ENCODE measurements at places on chromosomes 1 and 21. TPM values are rescaled to one million over a fixed set of nuclear protein-coding genes. Genes with fewer than 3 reads are reported as not detected.

DNA sequence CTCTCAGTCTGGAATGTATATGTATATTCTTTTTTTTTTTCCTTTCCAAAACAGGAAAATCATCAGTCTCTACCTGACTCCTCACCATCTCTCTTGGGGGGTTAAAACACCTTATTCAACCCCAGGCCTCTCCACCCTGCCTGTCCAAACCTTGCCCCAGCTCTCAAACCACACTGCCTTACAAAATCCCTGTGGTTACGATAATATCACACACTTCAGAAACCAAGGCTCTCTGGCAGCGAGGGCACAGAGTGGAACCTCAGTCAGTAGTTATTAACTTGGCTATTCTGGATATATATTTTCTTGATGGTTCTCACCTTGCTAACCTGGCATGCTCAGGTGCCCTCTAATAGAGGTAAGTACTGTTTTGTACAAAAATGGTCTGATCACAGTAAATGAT, 24.7 kb downstream of the KIAA0040 start:
- H3K4me3 ChIP-seq = no peak overlapping the region
- H3K4me1 ChIP-seq = no peaks in the 10 kb centered on the region
- DNase-seq = no peak
- H3K27me3 ChIP-seq = no peaks in the 10 kb centered on the region

DNA sequence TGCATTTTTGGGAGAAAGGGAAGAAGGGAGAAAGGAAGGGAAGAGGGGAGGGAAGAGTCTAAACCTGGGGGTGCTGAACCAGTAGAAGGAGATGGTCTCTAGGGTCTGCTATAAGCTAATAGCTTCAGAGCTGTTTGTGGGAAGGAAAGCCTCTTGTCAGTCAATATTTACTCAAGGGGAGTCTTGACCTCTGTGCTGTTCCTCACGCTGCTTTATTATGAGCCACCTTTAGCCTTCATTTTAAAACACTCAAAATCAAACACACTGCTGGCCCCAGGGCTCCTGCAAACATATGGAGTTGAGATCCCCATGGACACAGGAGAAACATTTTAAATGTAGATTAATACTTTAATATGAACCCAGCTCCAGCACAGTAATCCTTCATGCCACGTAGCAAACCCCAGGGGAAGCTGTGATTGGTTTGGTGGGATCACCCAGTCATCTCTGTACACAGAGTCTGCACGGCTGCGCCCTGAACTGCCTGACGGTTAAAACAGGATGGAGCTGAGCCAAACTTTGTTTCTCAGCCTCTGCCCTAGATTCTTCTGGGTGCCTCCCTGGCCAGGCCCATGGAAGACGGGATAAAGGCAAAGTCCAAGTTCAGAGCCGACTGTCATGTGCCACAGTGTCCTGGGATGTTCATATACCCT, 40.2 kb upstream of the VWA5B1 start:
- peaks cover 2% of the 10 kb centered on the region for H3K27me3 ChIP-seq
- DNase-seq = peak; percentile 88
- H3K36me3 ChIP-seq = no peaks in the 10 kb centered on the region
- H3K27ac ChIP-seq = peak overlapping the region; percentile 85

DNA sequence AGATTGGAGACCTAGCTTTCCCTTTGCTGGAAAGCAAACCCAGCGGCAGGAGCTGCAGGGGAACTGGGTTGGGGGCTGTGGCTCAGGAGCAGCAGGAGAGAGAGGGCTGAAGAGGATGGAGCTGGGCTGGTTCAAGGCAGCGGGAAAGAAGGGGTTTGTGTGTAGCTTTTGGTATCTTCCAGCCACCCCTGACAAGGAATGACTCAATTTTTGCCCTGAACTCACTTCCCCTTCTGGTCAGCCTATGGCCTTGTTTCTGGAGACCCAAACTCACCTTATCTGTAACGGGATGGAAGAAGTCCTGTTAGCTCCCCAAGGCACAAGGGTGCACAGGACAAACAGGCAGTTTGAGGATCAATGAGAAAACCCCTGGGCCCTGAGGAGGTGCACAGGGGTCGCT, 13.1 kb downstream of the C1orf115 start:
- no peaks in the 10 kb centered on the region for H3K27me3 ChIP-seq
- H3K27ac ChIP-seq = no peak overlapping the region
- H3K4me3 ChIP-seq = no peak overlapping the region
- no peaks in the 10 kb centered on the region for H3K4me1 ChIP-seq

DNA sequence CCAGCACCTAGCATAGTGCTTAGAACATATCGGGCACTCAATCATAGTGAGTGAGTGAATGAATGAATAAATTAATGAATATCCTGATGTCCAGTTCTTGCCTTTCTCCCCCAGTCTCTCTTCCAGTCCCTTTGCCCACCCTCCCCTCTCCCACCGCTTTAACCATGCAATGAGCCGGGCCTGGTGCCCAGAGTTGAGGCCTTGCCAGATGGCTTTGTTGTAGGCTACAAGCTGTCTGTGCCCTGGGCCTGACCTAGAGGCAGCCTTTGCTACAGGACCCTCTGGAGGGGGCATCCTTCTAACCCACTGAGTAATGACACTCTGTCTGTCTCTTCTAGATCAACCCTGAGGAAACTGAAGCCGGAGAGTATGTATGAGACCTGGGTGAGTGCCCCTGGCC, 6.9 kb downstream of the CASQ1 start:
- H3K27ac ChIP-seq = no peak overlapping the region
- H3K4me1 ChIP-seq = peaks cover 4% of the 10 kb centered on the region
- no peak for DNase-seq
- no peaks in the 10 kb centered on the region for H3K27me3 ChIP-seq
- no peak overlapping the region for H3K4me3 ChIP-seq
- no peaks in the 10 kb centered on the region for H3K36me3 ChIP-seq

DNA sequence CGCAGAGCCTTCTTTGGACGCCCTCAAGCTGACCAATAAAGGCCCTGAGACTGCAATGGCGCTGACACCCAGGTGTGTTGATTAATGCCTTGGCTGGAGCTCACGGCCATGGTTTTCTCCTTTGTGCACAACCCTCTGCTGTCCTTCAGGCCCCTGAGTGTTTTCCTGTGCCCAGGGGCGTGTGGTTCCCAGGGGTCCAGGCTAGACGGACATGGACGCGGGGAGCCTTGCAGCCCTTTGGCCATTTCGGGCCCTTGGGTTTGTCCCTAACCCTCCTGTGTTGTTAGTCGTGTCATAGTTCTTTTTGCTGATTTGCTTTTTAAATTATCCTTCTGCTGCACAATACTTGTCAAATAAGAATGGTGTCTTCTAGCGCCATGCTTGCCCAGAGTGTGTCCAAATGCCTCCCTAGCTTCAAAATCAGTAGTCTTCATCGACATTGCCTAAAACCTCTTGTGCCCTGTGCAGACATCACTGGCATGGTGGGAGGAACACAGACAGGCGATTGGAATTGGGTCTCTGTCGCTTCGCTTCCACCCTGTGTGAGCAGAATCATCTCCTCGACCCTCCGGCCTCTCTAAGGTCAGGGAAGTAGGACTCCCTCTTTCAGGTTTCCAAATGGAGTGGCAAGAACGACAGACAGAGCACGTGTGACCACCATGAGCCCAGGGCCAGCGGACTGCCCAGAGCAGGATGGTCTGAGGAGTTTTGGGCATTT, 1.9 kb downstream of the KRTAP10-4 start:
- H3K4me3 ChIP-seq = no peak overlapping the region
- DNase-seq = no peak
- H3K36me3 ChIP-seq = no peaks in the 10 kb centered on the region
- peaks cover 3% of the 10 kb centered on the region for H3K4me1 ChIP-seq
- H3K27me3 ChIP-seq = no peaks in the 10 kb centered on the region

GRCh38 chr1:155033524-155033923, at the start of the genes DCST1 and DCST2:
Gene DCST1, plus strand, starts transcription at chr1:155033824. Its CDS starts 213 bp downstream, at chr1:155034037.
Gene DCST2, minus strand, starts transcription at chr1:155033781. Its CDS starts 80 bp downstream, at chr1:155033701.
- no peaks in the 10 kb centered on the region for H3K4me1 ChIP-seq
- H3K36me3 ChIP-seq = no peaks in the 10 kb centered on the region
- H3K27ac ChIP-seq = no peak within 1 kb of the TSS
- DNase-seq = no peak
- no peaks in the 10 kb centered on the region for H3K27me3 ChIP-seq

GRCh38 chr21:44589586-44590305, 2.6 kb downstream of the KRTAP10-6 start:
- peaks cover 7% of the 10 kb centered on the region for H3K4me1 ChIP-seq
- no peak for DNase-seq
- no peaks in the 10 kb centered on the region for H3K36me3 ChIP-seq
- H3K27ac ChIP-seq = no peak overlapping the region

GRCh38 chr1:151175041-151175741, 590 bp downstream of the TMOD4 start:
- DNase-seq = no peak
- no peak overlapping the region for H3K27ac ChIP-seq
- no peaks in the 10 kb centered on the region for H3K36me3 ChIP-seq
- H3K4me1 ChIP-seq = no peaks in the 10 kb centered on the region

DNA sequence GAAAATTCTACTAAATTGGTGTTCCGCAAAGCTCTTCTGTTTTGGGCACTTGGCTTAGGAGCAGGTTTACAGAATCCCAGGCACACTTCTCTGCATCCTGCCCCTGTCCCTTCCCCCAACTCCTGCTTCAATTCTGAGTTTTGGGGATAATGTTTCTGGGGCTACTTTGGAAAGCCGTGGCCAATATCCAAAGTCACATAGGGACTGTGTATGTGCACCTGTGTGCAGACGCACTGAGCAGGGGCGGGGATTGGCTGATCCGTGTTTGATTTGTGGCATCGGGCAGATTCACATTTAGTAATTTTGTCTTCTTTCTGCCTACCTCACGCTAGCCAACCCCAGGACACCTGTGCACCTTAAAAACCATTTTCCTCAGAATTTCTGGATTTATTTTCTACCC, 491.9 kb downstream of the SIPA1L2 start:
- peaks cover 1% of the 10 kb centered on the region for H3K4me1 ChIP-seq
- no peak overlapping the region for H3K4me3 ChIP-seq
- DNase-seq = no peak
- H3K27ac ChIP-seq = no peak overlapping the region
- no peaks in the 10 kb centered on the region for H3K36me3 ChIP-seq
- no peaks in the 10 kb centered on the region for H3K27me3 ChIP-seq

SSX2IP gene
- 38.0 TPM for total RNA-seq

GRCh38 chr1:22953057-22953739, 19.5 kb downstream of the LACTBL1 start:
- H3K4me1 ChIP-seq = no peaks in the 10 kb centered on the region
- no peak overlapping the region for H3K27ac ChIP-seq
- no peaks in the 10 kb centered on the region for H3K27me3 ChIP-seq
- H3K36me3 ChIP-seq = no peaks in the 10 kb centered on the region
- no peak for DNase-seq
- H3K4me3 ChIP-seq = no peak overlapping the region

CRP gene
- not detected for total RNA-seq

DNA sequence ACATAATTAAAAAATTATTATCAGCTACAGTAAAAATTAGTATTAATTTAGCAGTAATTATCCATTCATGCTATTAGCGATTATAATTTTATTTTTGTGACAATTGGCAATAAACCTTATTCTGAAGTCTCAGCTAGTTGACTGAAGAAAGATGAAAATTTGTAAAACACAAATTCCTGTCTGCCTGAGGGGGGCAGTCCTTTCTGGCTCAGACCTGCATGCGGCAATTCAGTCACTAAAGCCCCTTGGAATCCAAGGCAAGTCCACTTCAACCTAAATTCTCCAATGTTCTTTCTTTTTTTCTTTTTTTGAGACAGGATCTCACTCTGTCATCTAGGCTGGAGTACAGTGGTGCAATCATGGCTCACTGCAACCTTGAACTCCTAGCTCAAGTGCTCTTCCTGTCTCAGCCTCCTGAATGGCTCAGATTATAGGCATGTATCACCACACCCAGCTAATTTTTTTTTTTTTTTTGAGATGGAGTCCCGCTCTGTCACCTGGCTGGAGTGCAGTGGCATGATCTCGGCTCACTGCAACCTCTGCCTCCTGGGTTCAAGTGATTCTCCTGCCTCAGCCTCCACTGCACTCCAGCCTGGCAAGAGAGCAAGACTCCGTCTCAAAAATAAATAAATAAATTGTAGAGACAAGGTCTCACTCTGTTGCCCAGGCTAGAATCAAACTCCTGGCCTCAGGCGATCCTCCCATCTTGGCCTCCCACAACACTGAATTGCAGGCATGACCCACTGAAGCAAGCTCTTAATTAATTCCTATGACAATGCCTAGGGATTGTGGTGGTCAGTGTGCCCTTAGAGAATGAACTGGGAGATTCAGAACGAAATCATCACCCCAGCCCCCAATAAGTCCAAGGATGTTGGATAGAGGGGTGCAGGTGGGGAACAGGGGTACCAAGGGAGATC, 24.2 kb upstream of the ITPKB start:
- H3K27ac ChIP-seq = peak overlapping the region; percentile 17
- no peak overlapping the region for H3K4me3 ChIP-seq
- DNase-seq = no peak
- H3K36me3 ChIP-seq = no peaks in the 10 kb centered on the region
- no peaks in the 10 kb centered on the region for H3K4me1 ChIP-seq
- H3K27me3 ChIP-seq = no peaks in the 10 kb centered on the region

DNA sequence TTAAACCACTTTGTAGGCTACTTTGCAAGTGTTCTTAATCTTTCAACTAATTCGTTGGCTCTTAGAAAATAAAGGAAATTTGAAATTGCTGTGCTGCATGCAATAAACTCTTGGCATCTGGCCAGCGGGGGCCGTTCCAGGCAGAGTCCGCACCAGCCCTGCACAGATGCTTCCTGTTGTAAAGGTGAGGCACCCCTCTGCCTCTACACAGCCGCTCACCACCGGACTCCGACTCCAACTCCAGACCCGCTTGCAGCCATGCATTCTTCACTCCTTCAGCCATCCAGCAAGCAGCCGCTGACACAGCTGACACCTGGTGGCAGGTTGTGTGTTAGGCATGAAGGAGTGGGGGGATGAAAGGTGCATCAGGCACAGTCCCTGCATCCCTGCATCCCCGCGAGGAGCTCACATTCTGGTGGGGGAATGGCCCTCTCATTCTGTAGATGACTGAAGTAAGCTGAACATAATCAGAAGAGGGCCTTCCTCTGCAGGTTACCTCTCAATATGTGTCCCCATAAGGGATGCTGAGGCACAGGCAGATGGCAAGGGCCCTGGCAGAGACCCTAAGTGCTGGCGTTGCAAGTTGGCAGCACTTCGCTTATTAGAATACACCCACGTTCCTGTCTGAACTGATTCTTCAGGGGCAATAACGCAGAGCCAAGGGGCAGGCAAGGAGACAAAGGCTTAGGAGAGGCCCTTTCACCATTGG, 56.8 kb downstream of the GLIS1 start:
- peaks cover 67% of the 10 kb centered on the region for H3K4me1 ChIP-seq
- no peak overlapping the region for H3K4me3 ChIP-seq
- H3K36me3 ChIP-seq = no peaks in the 10 kb centered on the region
- peak; percentile 87 for DNase-seq
- H3K27ac ChIP-seq = no peak overlapping the region
- peaks cover 3% of the 10 kb centered on the region for H3K27me3 ChIP-seq

DNA sequence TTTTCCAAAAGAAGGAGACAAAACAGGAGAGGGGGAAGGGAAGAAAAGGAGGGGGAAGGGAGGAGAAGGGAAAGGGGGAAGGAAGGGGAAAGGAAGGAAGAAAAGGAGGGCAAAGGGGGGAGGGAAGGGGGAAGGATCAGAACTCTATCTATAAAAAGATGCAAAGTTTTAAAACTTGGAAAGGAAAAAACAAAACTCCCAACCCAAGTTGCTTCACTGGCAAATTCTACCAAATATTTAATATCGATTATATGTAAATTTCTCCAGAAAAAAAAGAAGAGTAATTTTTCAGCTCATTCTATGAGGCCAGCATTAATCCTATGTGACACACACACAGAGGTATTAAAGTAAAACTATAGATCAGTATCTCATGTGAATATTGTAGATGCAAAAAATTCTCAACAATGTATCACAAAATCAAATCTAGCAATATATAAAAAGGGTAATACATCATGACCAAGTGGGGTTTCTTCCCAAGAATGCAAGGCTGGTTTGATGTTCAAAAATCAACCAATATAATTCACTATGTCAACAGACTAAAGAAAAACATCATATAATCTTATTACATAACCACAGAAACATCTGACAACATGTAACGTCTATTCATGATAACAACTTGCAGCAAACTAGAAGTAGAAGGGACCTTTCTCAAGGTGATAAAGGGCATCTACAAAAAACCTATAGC, 57.9 kb downstream of the MAN1A2 start:
- no peak overlapping the region for H3K27ac ChIP-seq
- H3K36me3 ChIP-seq = peaks cover 5% of the 10 kb centered on the region
- H3K27me3 ChIP-seq = no peaks in the 10 kb centered on the region
- no peak for DNase-seq

Data from hepatocyte (in vitro differentiated cells).